ENCODE measurements at places on chromosomes 5 and 9.

DNA sequence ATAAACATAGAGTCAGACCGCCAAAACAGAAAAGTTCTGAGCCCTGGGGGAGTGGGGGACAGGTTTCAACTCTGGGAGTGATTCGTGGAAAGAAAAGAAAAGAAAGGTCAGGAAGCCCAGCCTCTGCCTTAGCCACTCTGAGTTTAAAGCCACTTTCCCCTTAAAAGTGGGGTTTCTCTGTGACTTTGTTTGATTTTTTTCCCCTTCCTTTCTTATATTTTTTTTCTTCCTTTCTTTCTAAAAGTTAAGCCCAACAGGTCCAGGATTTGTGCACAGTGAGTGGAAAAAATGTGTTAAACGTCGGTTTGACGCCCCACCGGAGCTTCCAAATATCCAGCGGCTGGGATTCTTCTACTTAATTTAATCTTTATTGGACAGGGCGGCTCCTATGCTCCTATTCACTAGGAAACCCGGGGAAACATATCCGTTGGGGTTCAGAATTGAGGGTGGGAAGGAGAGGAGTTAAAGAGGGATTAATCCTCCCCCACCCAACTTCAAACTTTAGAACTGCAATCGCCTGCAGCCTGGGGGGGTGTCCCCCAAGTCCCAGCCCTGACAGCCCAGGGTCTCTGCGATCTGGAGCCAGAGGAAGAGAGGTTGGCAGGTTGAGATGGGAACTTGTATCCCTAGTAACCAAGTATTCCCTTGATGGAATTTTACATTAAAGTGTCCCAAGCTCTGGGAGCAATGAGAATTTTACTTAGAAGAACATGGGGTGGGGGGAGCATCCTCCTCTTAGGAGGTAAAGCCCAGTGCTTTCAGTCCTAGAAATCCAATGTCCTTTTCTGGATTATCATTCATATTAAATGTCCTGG lies 6.3 kb downstream of the NR2F1-AS1 start:
- DNase-seq = peak; percentile 11

GRCh38 chr9:136750526-136750925 lies 2.2 kb upstream of the LCN6 start:
- no peak for DNase-seq

DNA sequence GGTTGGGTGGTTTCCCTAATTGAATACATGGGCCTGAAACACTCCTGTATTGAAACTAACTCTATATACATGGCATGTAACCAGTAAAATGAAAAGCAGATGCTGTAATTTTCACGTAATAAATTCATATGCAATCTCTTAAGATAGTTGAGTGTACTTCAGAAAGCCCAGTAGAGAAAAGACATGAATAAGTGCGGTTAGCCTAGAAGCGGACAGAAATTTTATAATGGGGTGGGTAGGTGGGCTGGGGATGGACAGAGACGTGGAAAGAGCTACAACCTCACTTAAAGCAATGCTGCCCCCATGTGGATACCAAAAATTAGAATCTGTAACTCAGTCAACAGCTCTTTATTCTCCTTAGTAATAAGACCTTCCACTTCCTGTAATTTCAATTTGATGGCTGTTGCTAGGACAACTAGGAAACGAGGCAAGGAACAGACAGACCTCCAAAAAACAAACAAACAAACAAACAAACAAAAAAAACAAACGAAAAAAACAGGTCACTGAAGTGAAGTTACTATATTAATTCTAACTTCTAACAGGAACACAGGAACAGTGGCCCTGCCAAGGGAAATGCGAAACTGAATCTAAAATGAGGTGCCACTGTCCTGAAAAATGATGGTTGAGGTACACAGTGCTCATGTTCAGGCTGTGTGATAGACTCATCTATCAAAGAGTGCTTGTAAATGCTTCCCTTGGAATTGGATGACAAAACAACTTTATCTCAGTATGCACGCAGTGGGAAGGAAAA lies 103.4 kb upstream of the GNA14 start:
- DNase-seq = peak; percentile 87

GRCh38 chr9:89523948-89524347 lies 26.0 kb upstream of the SEMA4D start:
- no peak for DNase-seq

DNA sequence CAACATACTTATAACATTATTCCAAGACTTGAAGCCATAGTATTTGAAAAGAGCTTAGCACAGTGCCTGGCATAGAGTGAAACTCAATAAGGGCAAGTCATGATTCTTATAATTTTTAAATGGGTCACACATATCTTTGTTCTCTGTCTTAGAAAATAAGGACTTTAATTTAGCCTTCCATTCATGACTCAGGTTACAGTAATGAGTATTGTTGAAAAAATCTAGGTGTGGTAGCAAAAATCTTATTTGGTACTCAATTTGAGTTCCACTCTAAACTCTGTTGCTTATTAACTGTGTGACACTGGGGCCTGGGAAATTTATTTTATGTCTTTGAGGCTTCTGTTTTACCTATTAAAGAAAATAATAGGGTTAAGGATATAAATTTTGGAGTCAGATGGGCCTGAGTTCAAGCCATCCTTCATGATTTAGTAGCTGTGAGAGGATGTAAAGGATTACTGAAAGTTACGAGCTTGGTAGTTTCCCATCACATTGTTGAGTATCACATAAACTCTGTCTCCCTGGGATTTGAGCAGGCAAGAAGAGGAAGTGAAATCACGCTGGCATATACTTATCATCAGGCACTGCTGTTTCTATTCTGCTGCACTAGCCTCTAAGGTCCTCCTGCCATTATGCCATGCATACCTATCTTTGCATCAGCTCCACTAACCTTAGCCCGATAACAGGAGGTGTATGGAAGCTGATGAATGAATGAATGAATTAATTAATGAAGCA lies 1.5 kb downstream of the SPINK9 start:
- DNase-seq = no peak

DNA sequence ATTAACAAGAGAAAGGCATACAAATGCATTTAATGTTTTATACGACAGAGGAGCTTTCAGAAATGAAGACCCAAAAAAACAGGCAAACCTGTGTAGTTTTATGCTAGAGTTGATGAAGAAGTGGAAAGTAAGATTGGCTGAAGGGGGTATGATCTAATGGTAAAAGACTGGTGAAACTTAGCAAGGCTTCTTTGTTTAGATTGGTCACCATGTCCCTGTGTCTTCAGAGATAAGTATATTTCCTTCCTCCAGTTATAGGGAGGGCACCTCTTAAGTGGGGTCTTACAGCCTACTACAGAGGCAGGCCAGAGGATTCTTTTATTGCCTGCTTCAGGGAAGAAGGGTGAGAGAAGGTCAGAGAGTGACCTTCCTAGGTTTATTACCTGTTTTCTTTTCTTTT lies 56.4 kb downstream of the PRKACG start:
- no peak for DNase-seq

All from NCI-H82 (cell line).